Right lobe of liver (tissue), 6 donors: ENCODE measurements at places on chromosomes 16 and 17.

DNA sequence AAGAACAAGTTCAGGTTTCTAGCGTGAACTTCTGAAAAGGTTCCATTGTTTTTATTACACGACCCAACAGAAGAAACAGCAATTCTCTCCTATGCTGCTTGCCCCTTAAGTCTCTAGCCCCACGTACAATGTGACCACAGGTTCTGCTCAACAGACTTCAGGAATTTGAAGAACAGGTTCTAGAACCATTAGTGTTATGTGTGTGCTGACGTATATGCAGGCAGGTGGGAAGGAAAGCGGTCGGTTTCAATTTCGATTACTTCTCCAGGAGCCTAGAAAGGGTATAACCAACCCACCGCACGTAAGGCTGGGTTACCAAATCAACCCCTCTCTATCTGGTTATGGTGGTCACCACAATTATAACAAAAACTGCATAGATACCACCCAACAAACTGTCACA, 39.4 kb downstream of the XPO6 start:
- DNase-seq: no peak

GRCh38 chr16:17504050-17504449, 33.3 kb upstream of the XYLT1 start:
- no peak for DNase-seq

GRCh38 chr16:80441935-80442334, 98.9 kb upstream of the DYNLRB2 start:
- no peak for DNase-seq

GRCh38 chr16:75503801-75504200, 8.6 kb upstream of the CHST6 start:
- DNase-seq: no peak

- DNase-seq: peak; percentile 46
These were observed 129.7 kb upstream of the CHMP6 start for GRCh38 chr17:80861892-80862291.
